Activated CD4-positive, alpha-beta T cell treated with anti-CD3 and anti-CD28 coated beads for 1 hour (primary cell): ENCODE measurements at places on chromosomes 1 and 21.

GRCh38 chr1:18496497-18497235 is 15.9 kb downstream of the KLHDC7A start:
- no peak for DNase-seq

DNA sequence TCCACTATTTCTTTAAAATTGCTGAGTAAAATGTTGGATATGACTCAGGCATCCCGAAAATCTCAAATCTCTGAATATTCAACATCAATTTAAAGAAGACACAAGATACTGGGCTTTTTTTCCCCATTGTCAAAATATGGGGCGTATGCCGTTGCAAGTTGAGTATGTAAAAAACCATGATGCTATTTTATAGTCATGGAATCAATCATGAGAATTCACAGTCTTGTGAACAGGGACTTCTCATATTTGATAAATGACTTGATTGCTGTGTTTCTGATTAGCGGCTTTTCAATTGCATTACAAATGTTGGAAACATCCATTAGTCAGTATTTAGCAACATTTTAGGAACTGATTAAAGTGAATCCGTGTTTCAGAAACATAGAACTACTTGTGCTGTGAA is 45.3 kb downstream of the SETD4 start:
- DNase-seq, result no peak

DNA sequence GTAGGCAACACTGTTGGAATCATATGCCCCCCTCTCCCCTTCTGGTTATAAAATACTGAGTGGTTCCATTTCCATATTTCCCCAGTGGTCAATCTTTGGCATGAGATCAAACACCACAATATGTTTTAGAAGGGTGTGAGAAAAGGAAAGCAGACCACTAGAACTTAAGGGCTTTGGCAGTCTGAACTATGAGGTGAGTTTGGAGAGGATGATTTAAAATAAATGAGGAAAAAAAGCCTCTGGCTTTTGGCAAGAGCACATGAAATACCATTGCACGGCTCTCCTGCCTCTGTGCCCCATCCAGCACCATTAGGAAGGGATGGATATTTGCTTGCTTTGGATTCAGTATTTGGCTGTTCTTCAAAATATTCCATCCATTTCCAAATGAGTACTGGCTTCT is 339.5 kb upstream of the C1orf87 start:
- DNase-seq, result no peak

DNA sequence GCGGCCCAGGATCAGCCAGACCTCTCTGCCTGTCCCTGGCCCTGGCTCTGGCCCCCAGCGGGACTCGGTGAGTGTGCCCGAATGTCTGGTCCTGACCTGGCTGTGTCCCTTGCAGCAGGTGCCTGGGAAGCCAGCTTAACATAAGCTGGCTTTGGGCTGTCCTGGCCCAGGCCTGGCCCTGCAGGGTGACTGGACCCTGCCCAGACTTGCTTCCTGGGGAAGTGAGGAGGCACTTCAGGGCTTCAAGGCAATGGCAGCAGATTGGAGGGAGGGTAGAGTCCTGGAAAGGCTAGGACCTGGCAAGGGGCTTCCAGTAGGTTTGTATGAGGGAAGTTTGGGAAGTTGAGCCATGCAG is 16.4 kb downstream of the RPS6KA1 start:
- no peak for DNase-seq

- no peak for DNase-seq
These were observed 400.0 kb upstream of the PKN2 start for GRCh38 chr1:88284066-88284465.

GRCh38 chr1:182388392-182389134 is 3.0 kb downstream of the GLUL start:
- DNase-seq, result no peak

DNA sequence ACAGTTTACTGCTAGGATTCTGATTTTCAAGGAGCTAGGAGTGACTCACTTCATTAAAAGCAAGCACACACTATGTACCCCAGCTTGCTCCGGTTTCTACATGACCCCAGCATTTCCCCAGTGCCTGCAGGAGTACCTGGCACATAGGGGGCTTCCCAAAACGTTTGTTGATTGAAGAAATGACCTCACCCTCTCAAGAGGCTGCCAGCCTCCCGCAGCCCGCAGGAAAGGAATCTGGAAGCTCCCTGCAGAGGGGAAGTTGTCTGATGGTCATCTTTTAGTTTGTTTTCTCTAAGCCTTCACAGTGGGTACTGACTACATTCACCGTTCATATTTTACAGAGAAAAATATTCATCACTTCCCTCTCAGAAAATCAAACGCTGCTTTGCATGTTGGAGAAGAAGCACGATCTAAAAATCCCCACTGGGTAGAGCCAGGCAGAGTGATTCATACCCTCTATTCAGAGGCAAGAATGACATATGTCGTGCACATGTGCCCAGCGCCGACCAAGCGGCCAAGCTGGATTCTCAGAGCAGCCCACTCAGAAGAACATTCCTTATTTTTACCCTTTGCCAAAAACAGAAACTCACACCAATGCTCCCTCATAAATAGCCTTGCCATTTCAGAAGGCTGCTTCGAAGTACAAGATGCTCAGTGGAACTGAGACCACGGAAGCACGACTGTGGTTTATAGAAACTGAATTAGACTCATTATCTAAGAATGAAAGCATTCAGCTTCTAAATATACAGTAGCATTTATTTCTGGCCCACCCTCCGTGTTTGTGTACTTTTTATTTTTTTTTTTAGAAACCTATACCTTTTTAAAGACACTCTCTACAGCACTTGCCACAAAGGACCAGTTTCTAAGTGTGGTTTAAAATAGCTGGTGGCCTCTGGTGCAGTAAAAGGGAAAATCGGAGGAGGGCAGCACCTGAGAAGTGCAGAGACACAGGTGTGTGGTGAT is 143.2 kb downstream of the MIS18A start:
- no peak for DNase-seq

- DNase-seq, result no peak
These were observed 26.5 kb upstream of the TRIM45 start for GRCh38 chr1:117147856-117148588.

DNA sequence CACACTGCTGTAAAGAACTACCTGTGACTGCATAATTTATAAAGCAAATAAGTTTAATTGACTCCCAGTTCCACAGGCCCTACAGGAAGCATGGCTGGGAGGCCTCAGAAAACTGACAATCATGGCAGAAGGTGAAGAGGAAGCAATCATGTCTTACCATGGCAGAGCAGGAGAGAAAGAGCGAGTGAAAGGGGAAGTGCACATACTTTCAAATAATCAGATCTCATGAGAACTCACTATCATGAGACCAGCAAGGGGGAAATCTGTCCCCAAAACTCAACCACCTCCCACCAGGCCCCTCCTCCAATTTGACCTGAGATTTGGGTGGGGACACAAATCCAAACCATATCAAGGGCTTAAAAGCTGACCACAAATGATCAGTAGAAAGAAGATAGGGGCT is 493.2 kb downstream of the PTPRC start:
- no peak for DNase-seq

- DNase-seq, result no peak
These were observed 11.9 kb downstream of the MEF2D start for GRCh38 chr1:156488566-156489165.

- no peak for DNase-seq
These were observed 53.6 kb downstream of the RHBG start for GRCh38 chr1:156422602-156423091.

- DNase-seq, result no peak
These were observed 16.4 kb downstream of the ATP5PO start for GRCh38 chr21:33899199-33899598.

- DNase-seq, result no peak
These were observed 4.9 kb upstream of the TENT5C start for GRCh38 chr1:117600966-117601365.

- no peak for DNase-seq
These were observed 138.7 kb upstream of the ZNF648 start for GRCh38 chr1:182200025-182200812.

- DNase-seq, result no peak
These were observed 26.2 kb downstream of the HSPA13 start for GRCh38 chr21:14356746-14357145.

- no peak for DNase-seq
These were observed 155.5 kb upstream of the CACNA1E start for GRCh38 chr1:181327796-181328195.

- no peak for DNase-seq
These were observed 430.8 kb upstream of the C1orf87 start for GRCh38 chr1:60504206-60504840.

DNA sequence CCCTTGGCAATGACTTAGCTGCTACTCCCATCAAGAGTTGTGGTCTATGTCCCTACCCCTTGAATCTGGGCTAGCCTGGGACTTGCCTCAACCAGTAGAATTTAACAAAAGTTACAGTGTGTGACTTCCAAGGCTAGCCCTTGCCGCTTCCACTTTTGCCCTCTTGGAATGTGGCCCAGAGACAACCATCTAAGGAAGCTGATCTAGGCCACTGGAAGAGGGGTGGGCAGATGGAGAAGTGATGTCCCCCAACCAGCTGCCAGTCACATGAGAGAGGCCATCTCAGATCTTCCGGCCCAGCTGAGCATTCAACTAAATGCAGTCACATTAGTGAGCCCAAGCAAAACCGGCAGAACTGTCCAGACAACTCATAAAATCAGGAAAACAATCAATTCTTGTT is 115.1 kb downstream of the TOMM20 start:
- no peak for DNase-seq

DNA sequence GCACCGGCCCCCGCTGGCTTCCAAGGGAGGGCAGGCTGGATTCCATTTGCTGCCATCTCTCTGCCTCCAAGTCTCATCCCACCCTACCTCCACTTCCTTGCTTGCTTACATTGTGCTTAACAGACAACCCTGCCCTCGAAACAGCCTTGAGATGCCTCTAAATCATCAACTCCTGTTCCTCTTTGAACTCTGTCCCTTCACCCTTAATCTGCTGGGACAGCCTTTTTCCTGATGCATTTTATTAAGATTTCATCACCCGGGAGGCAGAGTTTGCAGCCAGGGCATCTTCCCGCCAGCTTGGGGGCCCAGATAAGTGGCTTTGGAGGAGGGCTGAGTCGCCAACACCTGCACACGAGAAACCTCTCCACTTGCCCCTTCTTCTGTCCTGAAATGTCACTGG is 192.5 kb downstream of the KAZN start:
- no peak for DNase-seq

- DNase-seq, result no peak
These were observed 2.4 kb upstream of the COL11A1 start for GRCh38 chr1:103110701-103111100.

DNA sequence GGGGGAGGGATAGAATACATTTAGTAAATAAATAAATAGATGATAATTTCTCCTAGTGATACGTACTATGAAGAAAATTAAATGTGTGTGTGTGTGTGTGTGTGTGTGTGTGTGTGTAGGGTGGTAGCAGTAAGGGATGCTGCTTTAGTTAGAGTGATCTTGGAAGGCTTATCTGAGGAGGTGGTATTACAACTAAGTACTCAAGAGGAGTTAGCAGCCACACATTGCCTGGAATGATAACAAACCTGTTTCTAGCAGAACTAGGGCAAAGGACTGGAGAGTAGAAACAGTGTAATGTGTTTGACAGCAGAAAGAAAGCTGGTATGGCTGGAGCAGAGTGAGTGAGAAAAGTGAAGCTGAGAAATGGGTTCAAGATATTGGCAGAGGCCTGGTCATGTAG is 58.3 kb upstream of the FASLG start:
- no peak for DNase-seq

DNA sequence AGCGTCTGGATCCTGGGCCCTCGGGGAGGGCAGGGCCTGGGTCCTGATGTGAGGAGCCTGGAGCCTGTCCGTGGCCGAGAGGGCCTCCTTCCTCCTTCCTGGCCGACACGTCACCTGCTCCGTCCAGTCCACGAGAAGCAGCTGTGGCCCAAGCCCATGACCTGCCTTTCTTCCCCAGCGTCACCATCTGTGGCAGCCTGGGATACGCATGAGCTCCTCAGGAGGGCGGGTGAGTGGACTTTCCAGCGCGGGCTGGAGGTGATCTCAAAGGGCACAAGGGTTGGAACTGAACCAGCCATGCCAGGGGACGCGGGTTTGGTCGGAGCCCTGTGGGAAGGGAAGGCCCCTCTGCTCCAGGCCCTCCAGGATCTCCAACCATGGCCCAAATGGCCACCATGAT is 90.4 kb downstream of the DHRS3 start:
- DNase-seq, result no peak

- DNase-seq, result no peak
These were observed 232.6 kb downstream of the TRABD2B start for GRCh38 chr1:47764461-47765046.

- DNase-seq, result no peak
These were observed 16.9 kb upstream of the PUM1 start for GRCh38 chr1:31082385-31082784.

GRCh38 chr1:201169203-201169602 is 14.9 kb upstream of the TMEM9 start:
- no peak for DNase-seq
